Islet precursor cell (in vitro differentiated cells): ENCODE measurements at places on chromosomes 4 and X.

DNA sequence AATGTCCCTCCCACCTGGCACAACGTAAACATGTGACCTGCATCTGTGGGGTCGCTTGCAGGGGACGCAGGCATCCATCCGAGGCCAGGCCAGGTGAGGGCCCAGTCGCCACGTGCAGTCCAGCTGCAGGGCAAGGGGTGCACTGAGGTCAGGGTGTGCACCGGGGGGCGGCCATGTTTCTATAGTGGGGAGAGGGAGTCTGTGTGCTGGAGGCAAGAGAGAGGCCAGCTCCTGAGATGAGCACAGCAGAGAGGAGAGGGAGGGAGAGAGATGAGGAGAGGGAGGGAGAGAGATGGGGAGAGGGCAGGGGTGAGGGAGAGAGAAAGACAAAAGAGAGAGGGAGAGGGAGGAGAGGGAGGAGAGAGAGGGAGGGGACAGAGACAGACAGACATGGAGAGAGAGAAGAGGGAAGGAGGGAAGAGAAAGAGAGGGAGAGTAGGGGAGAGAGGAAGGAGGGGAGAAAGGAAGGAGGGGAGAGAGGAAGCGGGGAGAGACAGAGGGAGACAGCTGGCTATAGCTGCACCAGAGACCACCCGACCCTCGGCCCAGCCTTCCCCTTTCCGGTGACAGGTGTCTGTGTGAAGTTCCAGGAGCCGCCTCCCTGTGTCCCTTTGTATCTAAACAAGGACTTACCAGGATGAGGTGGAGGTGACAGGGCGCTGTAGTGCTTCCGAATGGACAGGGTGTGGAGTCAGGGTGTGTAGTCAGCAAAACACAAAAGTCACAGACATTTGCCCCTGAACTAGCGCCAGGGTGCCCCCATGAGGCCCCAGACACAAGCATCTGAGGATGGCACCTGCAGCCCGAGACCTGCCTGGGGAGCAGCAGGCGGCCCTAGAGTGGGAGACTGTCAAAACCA lies 68.7 kb downstream of the ADRA2C start:
- no peak for DNase-seq

GRCh38 chrX:24248042-24248441 lies 65.8 kb downstream of the SUPT20HL2 start:
- no peak for DNase-seq

DNA sequence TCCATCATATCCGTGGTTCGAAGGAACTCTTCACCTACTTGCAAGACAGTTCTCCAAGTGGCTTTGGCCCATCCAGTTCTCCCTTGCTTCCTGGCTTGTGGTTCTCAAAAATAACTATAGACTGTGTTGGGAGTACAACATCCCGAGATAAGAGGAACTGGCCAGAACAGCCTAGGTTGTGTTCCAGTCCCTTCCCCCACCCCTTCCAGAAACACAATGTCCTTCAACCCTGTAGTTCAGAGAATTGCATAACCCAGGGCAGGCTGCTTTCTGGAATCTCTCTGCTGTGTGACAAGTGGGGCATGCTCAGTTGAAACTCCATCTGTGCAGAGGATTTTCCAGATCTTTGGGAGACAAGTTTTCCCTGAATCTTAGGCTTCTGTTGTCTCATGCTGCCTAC lies 206.5 kb downstream of the PCDH10 start:
- DNase-seq, result peak; percentile 53

DNA sequence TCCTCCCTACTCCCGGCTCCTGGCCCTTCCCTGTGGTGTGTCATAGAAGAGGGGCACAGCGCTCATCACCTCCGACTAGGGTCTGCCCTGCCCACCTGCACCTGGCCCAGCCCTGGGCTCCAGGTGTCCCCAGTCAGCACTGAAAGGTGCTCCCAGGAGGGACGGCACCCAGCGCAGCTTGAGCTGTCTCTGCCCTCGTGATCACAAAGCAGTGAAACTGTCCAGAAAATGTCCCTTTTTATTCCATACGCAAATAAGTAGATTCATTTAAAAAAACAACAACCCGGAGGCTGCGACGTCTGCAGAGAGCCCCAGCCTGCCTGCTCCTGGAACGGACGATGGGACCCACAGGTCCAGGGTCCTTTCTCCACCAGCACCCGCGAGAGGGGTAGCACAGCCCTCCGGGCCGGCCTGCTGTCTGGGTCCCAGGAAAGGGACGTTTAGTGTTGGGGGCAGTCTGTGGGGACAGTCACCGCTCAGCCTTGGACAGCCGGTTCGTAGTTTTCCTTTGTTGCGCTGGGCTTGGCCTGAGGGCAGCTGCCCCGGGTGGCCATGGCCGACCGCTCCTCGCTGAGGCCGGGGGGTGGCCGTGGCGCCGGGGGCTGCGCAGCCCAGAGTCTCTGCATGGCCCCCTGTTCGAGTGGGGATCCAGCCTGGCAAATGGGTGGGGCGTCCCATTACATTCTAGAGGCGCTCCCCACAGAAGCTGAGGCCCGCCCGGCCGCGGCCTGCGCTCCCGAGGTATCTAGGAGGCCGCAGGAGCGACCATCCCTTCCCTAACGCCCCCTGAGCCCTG lies 4.6 kb downstream of the HMX1 start:
- DNase-seq, result no peak

DNA sequence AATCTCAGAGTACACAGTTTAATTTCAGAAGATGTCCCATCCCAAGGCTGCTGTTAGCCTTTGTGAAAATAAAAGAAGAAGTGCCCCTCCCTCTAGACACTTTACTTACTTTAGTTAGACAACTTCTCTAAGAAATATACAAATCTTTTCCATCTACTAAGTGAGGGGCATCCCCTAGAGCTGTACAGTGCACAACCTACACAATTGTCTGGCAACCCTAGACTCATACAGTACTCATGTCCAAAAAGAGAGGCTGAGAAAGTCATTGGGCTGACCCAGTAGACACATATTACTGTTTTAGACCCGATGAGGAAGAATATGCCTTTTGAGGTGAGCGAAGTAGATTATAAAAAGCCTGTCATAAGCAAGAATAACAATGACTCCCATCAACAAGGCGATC lies 297.6 kb downstream of the IDS start:
- DNase-seq, result no peak

GRCh38 chrX:126124721-126125120 lies 41.4 kb downstream of the DCAF12L2 start:
- DNase-seq, result no peak

DNA sequence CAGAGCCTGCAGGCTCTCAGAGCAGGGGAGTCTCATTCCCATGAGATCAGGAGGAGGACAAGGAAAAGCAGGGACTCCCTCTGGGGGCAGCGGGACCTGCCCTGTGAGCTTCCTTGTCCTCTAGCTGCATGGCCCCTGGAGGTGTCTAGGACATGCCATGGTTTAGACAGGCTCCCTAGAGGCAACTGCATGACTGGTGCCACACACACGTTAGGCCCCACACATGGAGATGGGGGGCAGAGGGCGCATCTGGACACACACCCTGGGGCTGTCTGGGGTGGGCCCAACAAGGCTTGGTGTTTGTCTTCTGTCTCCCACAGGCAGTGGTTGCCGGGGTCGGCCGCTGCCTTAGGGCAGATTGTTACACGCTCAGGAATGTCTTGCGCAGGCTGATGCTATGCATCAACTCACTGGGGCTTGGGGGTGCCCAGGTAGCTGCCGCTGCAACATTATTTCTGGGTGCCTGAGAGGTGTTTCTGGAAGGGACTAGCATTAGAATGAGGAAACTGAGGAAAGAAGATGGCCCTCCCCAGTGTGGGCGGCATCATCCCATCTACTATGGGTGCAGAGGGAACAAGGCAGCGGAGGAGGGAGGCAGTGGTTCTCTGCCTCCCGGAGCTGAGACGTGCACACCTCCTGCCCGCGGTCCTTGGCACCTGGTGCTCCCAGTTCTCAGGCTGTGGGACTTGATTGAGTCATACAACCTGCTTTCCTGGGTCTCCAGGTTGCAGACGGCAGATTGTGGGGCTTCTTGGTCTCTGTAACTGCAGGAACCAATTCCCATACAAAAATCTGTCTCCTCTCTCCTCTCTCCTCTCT lies 32.1 kb upstream of the GPR78 start:
- peak; percentile 91 for DNase-seq

GRCh38 chr4:151439320-151439719 lies 30.3 kb downstream of the FHIP1A start:
- no peak for DNase-seq

- DNase-seq, result no peak
These were observed 33.7 kb upstream of the HPRT1 start for GRCh38 chrX:134426281-134426680.
